ENCODE measurements at places on chromosomes 5 and 9.

- DNase-seq, result no peak
Observed at GRCh38 chr5:97192580-97193354, 9.7 kb upstream of the RIOK2 start.

DNA sequence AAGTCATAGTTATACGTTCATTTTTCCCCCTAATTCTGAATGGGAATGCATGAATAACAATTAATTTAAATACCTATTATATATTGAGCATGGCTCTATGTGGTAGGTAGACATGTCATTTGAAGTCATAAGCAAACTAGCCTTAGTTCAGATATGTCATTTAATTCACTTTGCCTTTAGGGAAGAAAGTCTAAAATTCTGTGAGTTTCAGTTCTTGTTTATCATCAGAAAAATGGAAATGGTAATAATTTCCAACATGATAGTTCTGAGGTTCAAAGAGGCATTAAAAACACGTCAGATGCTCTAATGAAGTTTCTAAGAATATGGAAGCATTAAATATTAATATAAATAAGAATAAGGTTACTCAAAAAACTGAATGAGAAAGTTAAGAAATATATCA is 13.1 kb upstream of the ANXA1 start:
- no peak for DNase-seq

DNA sequence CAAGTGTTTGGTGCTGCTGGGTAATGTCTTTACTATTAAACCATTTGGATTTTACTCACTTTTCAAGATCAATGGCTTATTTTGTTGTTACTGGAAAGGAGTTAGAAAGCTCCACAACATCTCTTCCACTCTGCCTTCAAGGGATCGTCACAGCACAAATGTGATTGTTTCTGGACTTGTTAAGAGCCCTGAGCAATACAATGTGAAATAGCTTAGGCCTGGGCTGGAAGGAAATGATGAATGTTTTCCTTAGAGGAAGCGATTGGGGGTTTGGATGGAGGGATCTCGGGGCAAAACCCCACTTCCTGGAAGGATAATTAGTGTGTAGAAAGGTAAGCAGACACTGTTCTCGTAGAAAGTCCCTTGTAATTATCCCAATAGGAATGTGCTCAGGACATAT is 59.3 kb upstream of the MYO10 start:
- no peak for DNase-seq

- DNase-seq, result no peak
Observed at GRCh38 chr9:97594381-97594921, 38.7 kb downstream of the TSTD2 start.

DNA sequence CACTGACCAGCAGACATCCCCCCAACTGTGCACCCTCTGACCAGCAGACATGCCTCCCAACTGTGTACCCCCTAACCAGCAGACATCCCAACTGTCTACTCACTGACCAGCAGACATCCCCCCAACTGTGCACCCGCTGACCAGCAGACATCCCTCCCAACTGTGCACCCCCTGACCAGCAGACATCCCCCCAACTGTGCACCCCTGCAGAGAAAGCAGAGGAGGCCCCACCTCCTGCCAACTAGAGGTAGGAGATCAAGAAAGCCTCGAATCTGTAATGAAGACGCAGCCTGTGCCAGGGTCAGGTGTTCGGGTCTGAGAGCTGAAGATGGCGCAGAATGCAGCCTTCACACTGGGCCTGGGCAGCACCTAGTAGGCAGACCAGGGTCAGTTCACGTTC is 29.8 kb upstream of the NSMF start:
- DNase-seq, result no peak
